Chondrocyte (in vitro differentiated cells): ENCODE measurements at places on chromosomes 13 and 19.

- no peak for DNase-seq
Measured at GRCh38 chr19:4742723-4743646, 19.3 kb upstream of the DPP9 start.

DNA sequence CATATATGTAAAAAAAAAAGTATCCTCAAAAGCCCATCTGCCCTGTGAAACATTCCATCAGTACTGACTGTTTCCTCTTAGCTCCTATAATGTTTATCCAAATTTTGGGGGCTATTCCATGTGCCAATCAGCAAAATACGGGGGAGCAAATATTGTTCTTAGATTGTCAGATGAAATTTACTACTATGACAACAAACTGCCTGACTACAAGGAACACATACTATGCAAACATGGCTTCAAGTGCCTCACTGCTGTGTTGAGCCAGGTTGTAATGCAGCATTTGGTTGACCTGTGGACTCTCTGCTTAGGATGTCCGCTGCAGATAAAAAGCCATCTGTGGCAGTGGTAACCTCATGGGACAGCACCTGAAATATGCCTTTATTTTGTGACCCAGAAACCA lies 98.2 kb upstream of the SCEL start:
- DNase-seq, result no peak

GRCh38 chr19:35061583-35062373 lies 20.3 kb downstream of the HPN start:
- DNase-seq, result no peak

- no peak for DNase-seq
Measured at GRCh38 chr13:73516731-73517130, 457.9 kb downstream of the KLF5 start.

- no peak for DNase-seq
Measured at GRCh38 chr13:31878052-31878451, 138.7 kb downstream of the RXFP2 start.

GRCh38 chr19:1736280-1736679 lies 17.0 kb upstream of the ONECUT3 start:
- DNase-seq, result no peak

GRCh38 chr19:15128162-15128770 lies 21.1 kb downstream of the SYDE1 start:
- no peak for DNase-seq

DNA sequence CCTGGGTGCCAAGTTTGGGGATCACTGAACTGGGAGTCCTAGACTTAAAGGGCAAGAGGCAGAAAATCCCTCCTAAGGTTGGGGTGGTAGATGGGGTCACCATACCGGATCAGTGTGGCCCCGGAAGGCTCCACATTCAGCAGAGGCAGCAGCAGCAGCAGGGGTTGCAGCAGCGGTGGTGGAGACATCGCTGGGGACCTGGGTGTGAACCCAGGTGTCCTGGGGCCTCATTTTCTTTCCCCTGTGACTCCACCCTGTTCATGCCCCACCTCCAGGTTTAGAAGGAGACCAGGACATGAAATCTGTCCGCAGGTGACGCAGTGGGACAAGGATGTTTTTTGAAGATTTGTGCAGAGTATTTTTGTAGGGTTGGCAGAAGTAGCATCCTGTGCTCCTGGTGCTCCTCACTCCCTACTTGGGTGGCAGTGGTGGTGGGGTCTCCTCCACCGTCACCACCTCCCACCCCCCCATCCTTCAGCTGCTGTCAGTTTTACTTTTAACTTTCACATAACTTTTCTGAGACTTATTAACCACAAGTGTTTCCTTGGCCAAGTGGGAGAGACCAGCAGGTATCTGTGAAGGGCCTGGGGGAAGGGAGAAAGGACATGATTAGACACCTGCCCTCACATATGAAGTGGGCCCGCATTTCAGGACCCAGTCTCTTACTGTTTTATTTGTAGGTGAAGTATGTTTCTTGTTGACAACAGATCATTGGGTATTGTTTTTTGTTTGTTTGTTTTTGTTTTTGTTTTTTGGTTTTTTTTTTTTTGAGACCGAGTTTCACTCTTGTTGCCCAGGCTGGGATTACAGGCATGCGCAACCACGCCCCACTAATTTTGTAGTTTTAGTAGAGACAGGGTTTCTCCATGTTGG lies at the start of gene NAPSA:
Gene NAPSA (minus strand): TSS at position 206 of the 873 bp plus-strand sequence. CDS start 18 bp downstream, at position 188.
- no peak for DNase-seq

DNA sequence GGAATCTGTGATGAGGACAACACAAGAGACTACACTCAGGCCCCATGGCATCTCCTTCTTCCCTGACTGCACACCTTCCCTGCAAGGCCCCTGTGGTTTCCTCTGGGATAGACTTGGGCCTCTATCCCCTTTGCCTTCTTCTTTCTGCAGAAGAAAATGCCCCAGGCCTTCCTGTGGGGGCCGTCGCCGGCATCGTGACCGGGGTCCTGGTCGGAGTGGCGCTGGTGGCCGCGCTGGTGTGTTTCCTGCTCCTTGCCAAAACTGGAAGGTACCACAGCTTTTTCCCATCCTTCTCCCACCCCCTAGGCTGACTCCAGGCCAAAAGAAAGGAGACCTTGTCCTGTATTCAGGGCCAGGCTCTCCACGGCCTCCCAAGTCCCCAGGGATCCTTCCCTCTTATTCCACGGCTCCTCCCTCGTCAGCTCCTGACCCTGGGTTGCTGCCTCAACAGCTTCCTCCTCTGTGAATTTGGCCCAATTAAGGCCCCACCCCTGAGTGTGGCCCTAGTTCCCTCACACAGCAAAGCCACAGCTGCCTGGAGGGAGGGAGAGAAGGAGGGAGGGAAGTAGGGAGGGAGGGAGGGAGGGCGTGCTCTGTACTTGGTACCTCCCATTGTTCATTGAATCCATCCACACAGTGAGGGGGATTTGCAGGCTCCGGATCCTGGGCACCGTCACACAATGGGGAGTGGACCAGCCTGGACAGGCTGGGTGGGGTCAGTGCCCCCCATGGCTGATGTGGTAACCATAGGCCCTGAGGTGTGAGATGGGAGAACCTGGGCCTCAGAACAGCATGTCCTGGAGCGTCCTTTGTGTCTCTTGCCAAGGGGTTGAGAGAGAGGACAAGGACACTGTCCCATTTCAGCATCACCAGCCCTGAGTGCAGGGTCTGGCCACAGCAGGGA lies 12.5 kb downstream of the CEACAM3 start:
- DNase-seq, result no peak

GRCh38 chr19:5308451-5309437 lies 31.9 kb downstream of the PTPRS start:
- no peak for DNase-seq

- no peak for DNase-seq
Measured at GRCh38 chr19:14603990-14604387, 21.1 kb downstream of the CLEC17A start.

DNA sequence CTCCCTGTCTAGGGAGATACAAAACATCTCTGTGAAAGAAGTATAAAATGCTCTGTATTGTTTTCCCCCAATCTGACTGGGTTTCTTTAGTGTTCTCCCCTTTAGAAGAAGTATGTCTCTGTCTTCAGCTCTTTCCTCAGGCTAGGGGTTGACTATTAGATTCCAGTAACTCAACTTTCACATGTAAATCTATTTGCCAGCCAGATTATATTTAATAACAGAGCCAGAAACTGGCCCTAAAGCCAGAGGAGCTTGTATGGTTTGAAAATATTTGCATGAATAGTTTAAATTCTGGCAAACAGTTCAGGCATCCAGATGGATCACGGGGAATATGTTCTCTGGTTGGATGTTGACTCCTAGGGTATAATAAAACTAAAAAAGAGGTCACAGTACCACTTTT lies 22.3 kb upstream of the CYSLTR2 start:
- no peak for DNase-seq

- no peak for DNase-seq
Measured at GRCh38 chr19:56858026-56858425, 17.5 kb upstream of the PEG3 start.

GRCh38 chr19:49677231-49677900 lies at the start of gene PRMT1:
Gene PRMT1, plus strand, starts transcription at chr19:49677271. Its CDS starts 10 bp downstream, at chr19:49677281.
- DNase-seq, result no peak

- no peak for DNase-seq
Measured at GRCh38 chr19:43265664-43266025, 3.7 kb downstream of the PSG9 start.

DNA sequence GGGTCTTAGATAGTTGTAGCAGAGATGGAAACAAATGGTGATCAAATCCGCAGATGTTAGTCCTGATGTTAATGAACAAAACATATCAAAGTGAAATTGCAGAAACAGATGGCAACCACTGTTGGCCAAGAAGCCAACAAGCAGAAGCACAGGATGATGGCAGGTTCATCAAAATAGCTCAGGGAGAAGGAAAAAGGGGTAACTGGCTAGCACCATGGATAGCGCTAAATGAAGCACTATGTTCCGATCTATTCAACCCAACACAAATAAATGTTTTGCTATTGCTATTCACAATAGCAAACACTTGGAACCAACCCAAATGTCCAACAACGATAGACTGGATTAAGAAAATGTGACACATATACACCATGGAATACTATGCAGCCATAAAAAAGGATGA lies 413.7 kb downstream of the FGF14 start:
- no peak for DNase-seq

- no peak for DNase-seq
Measured at GRCh38 chr19:15418231-15418578, 583 bp downstream of the AKAP8L start.

DNA sequence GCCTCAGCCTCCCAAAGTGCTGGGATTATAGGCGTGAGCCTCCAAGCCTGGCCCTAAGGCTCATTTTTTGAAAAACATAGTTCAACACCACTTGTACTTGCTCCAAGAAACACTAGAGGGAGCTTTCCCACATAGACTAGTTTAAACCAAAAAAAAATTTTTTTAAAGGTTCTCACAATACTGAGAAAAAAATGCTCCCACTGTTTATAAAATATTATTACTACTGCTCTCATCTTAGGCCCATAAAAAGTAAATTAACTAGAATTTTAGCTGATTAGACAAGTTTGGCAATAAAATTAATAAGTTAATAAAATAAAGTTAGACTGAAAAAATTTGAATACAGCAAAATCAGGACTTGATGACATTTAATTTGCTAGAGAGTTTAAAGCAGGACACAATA lies 109.5 kb downstream of the TBC1D4 start:
- DNase-seq, result no peak

DNA sequence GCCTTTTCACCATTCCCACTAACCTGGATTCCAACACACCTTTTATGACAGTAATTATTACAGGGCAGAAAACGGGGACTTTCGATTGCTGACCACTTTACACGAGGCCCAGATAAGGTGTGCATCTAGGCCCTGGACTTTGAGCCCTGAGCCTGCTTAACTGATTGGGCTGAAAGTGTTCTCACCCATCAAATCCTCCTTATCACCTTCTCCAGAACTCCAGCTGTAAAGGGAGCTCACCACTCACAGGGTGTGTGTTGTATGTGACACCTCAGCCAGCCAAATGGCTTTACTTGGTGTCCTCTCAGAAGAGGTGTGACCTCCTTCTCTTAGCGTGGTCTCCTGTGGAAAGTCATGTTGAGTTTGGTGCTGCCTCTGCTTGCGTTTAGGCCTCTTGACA lies 36.5 kb downstream of the SIPA1L3 start:
- no peak for DNase-seq

DNA sequence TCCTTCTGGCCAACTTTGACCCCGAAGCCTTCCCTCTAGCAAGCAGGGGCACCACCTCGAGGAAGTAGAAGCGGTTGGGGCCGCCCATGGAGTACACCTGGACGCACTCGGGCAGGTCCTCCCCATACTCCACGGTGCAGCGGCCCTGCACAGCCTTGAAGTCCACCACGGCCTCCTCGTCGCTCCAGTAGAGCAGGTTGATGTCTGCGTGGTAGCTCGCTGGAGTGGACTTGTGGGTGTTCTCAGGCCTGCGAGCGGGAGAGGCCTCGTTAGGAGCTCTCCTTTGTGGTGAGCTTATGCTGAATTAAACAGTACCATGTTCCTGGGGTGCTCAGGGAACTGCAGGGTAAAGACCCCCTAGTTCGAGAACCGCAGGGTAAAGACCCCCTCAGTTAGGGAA lies 22.3 kb upstream of the EIF3G start:
- DNase-seq, result no peak

GRCh38 chr13:47503475-47503874 lies 497.6 kb downstream of the SUCLA2 start:
- no peak for DNase-seq

- no peak for DNase-seq
Measured at GRCh38 chr19:19409631-19410030, 4.2 kb downstream of the GATAD2A start.

- DNase-seq, result no peak
Measured at GRCh38 chr13:45280011-45280410, 61.0 kb downstream of the TPT1 start.

DNA sequence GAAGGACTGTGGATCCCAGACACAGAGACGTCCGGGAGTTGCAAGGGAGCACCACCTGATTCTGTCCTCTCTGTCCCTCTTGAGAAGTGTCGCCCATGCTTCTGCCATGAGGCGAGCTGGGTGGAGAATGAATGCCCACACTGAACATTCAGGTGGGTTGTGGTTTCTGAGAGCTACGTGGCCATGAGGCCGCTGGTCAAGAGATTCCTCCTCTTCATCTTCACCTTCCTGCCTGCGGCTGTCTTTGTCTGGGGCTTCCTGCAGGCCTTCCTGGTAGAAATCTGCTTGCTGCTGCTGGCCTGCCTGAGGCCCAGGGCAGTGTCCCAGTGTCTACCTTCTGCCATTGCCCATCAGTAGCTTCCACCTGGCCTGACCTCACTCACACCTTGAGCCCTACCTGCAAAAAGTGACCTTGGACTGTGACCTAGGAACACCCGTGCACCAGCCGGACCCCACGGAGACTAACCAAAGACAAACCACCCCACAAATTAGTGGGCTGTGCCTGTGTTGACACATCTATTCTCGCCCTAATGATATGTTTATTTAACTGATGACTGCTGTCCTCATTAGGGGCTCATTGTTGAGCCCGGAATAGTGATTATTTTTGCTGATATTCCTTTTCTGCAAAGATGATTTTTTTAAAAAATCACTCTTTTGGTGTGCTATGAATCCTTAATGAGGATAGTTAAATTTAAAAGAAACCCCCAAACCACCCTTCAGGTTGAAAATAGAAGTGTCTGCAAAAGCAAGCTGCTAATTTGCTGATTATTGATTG lies 38.7 kb upstream of the ZNF536 start:
- DNase-seq, result no peak

GRCh38 chr19:24071078-24071477 lies 15.9 kb upstream of the ZNF254 start:
- no peak for DNase-seq

DNA sequence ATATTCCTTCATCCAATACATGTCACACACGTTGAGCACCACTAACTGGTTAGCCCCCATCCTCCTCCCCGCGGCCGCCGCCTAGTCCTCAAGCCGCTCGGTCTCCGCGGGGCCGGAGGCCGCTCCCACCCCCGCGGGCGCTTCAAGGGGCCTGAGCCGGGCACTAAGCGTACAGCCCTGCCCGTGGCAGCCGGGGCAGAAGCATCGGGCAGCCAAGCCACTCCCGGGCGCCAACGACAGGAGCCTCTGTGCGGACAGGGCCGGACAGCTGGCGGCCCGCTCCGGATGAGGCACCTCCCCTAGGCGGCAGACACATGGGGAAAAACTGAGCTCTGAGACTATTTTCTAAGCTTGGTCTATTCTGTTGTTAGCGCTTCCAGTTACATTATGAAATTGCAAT lies 2.8 kb upstream of the ZNF543 start:
- peak; percentile 72 for DNase-seq

- DNase-seq, result no peak
Measured at GRCh38 chr19:15280915-15281683, 48.9 kb upstream of the EPHX3 start.
